ENCODE measurements at places on chromosomes 7 and 10. TPM values are rescaled to one million over a fixed set of nuclear protein-coding genes. Genes with fewer than 3 reads are reported as not detected.

- no peak for DNase-seq
Observed at GRCh38 chr10:103949728-103950127, 17.2 kb upstream of the SLK start.

GRCh38 chr7:13144673-13145072 lies 457.2 kb downstream of the ARL4A start:
- no peak for DNase-seq

GRCh38 chr10:70348228-70348850 lies 34.1 kb downstream of the LRRC20 start:
- DNase-seq, result peak; percentile 60

DNA sequence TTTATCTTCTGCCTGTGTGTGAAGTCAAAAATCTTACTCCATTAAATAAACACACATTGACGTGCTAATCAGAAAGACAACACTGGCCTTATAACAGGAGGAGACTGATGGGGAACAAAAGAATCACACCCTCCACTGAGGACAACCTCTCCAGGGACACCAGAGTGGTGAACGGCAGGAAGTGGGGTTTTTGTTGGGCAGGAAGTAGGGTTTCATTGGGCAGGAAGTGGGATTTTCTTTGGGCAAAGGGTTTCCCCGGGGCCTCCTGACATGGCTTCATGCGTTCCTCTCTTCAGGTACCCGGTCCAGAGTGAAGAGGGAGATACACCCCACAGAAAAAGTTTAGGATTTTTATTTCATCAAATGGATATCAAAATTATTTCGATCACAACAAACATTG lies 30.6 kb downstream of the ADARB2 start:
- peak; percentile 41 for DNase-seq

DNA sequence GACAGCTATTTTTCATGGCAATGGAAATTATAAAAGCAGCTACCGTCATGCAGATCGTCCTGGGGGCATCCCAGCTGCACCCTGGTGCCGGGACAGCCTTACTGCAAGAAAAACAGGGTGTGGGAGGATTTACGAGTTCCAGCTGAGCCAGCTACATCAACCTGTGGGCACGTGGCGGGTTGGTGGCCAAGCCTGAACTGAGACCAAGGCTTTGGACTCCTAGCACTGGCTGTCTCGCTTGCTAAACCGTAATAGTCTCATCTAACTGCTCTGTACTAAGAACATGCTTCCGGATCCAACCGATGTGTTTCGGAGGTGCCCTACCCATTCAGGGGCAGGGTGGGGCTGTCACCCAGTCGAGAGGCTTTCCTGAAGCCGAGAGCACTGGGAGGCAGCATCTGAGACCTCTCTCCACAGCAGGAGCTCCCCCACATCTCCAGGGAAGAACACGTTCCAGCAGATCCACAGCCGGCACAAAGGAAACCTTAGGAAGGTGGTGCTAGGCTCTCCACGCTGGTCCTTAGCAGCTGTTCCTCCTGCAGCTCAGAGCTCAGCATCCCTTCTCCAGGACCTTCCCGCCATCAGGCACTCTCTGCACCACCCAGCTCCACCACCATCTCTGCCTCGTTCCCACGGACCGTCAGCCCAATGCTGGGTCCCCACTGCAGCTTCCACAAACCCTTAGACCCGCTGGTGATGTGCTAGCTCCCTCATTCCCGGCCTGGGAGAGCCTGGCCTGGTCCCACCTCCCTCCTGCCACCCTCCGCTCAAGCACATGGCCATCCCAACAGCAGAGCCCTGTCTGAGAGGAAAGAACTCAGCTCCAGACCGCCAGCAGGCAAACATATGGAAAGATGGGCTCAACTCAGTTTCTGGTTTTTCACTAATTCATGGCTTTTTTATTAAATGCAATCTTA lies 158.5 kb downstream of the PTPRN2 start:
- no peak for DNase-seq

DNA sequence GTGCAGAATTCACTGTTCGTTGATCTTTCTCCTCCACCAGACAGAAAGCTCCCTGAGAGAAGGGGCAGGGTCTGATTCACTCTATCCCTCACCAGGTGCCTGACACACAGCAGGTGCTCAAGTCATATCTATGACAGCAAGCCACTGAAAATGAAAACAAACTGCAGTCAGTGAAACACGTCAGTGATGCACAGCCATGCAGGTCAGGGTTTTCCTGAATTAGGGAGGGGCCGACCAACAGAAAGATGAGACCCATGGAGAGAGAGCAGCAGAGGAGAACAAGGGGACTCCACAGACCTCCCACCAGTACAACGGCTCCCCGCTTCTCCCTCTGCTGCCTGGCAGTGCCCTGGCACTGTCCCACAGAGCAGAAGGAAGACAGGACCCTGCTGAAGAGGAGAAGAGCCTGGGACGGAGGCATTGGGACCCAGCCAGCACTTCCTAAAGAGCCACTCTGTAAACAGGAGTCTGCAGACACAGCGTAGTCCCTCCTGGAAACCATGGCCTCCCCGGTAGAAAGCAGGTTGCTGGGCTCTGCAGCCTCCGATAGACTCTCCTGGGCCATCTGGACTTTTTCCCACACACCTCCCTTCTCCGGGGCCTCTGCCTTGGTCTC lies 50.3 kb downstream of the FAM53B start:
- peak; percentile 55 for DNase-seq

- DNase-seq, result no peak
Observed at GRCh38 chr7:138316421-138317043, 143.5 kb upstream of the TRIM24 start.

DNA sequence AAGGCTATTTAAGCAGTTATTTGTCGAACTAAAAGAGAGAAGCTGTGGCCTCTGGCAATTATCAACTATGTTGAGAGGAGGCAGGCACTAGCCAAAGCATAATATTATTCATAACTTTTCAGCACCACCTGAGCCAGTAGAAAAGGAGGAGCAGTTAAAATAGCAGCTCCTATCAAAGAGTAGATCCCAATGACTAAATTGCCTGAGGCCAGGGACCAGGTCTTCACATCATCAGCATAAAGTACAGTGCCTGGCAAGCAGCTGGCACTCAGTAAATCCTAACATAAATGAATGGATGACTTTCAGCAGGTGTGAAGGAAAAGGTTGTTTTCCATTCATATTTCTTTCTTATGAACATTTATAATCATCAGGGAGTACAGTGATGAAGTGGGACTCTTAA lies 309.0 kb upstream of the IMMP2L start:
- DNase-seq, result no peak

GRCh38 chr10:35598379-35598778 lies 6.8 kb upstream of the GJD4 start:
- DNase-seq, result no peak

Gene JAZF1
- total RNA-seq, result 3.4 TPM

Gene MYO3A
- not detected for total RNA-seq

All from activated naive CD4-positive, alpha-beta T cell treated with anti-CD3 and anti-CD28 coated beads for 36 hours (primary cell).